Heart left ventricle (tissue), 16 donors: ENCODE measurements at places on chromosomes 7 and 10. TPM values are rescaled to one million over a fixed set of nuclear protein-coding genes. Genes with fewer than 3 reads are reported as not detected.

GRCh38 chr10:12042409-12042796 lies 206 bp downstream of the UPF2 start:
- no peak for DNase-seq

DNA sequence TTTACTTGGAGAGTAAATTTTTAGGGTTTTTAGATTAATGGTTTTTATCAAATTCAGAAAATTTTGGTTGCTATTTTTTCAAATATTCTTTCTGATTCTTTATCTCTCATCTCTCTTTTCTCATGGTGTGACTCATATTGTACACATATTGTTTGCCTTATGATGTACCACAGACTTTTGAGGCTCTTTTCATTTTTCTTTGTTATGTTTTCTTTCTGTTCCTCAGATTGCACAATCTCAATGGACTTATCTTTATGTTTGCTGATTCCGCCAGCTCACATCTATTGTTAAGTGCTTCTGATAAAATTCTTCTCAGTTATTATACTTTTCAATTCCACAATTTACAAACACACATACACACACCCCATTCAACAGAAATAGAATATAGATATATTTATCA lies 168.2 kb upstream of the IGFBP3 start:
- no peak for DNase-seq

GRCh38 chr7:37208528-37208927 lies 240.1 kb downstream of the ELMO1 start:
- DNase-seq: peak; percentile 75

- no peak for DNase-seq
Measured at GRCh38 chr7:134454277-134454676, 4.6 kb downstream of the AKR1B1 start.

GRCh38 chr10:123038782-123039631 lies 30.2 kb downstream of the ACADSB start:
- DNase-seq: no peak

GRCh38 chr10:119413471-119414080 lies 128.9 kb downstream of the RGS10 start:
- DNase-seq: peak; percentile 75

- DNase-seq: no peak
Measured at GRCh38 chr7:6631605-6632004, 5.5 kb upstream of the ZNF316 start.

DNA sequence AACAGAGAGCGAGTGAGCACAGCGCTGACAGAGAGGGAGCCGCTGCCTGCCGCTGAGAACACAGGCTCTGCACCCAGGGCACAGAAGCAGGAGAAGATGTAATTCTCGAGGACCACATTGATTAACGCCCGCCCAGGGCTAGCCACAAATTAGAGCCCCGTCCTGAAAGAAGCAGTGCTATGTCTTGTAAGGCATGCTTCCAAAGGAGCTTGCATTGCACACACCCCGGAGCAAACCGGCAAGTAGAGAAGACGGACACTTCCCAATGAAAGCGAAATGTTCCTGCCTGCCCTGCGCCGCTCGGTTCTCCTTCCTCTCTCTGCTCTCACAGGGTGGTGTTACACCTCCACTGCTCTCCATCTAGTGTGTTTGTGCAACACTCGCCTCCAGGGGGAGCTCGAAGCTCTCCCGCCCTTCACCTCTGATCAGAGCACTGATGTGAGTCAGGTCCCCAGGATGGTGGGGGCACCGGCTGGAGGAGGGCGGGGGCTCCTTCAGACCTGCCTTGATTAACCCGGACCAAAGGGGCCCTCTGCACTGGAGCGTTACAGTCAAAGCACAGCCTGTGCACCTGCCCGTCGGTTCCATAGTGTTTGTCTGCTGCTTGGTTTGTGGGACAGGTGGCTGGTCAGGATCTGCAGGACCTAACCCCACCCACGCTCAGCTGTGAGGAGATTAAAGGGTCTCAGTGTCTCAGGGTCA lies 316.5 kb downstream of the ADARB2 start:
- DNase-seq: no peak

- no peak for DNase-seq
Measured at GRCh38 chr7:148650232-148650858, 48.4 kb upstream of the CUL1 start.

GRCh38 chr7:20438694-20439376 lies 108.1 kb downstream of the ITGB8 start:
- DNase-seq: no peak

DNA sequence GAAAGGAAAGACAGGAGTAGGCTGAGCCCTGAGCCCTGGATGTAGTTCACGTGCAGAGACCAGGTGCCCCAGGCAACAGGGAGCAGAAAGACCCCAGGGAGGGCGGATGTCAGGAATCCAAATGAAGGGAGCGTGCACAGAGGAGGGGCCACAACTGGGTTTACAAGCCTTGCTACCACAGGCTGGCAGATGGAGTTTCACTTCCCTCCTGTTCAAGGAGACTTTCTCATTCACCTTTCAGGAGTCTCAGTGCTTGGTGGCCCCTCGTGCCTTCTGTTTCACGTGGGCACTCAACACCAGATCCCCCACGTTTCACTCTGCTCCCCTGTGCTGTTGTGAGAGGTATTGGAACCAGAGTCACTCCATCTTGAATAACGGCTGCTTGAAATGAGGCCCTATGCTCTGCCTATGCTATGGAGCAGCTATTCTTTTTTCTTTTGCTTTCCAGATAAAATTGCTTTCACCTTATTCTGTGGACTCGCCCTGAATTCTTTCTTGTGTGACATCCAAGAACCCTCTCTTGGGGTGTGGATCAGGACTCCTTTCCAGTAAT lies 601.4 kb upstream of the IGFBP3 start:
- no peak for DNase-seq

- no peak for DNase-seq
Measured at GRCh38 chr7:138546064-138546619, 86.1 kb downstream of the TRIM24 start.

SMKR1 gene
- polyA plus RNA-seq: 0.29 TPM

SLC39A12 gene
- not detected for polyA plus RNA-seq

POLR2J2 gene
- 5.1 TPM for polyA plus RNA-seq

PPP1R3C gene
- polyA plus RNA-seq: 35.4 TPM

KLF14 gene
- polyA plus RNA-seq: not detected

TAS2R3 gene
- not detected for polyA plus RNA-seq

PNLIP gene
- 0.07 TPM for polyA plus RNA-seq
